ENCODE measurements at places on chromosomes 1 and 21. TPM values are rescaled to one million over a fixed set of nuclear protein-coding genes. Genes with fewer than 3 reads are reported as not detected.

- no peak for DNase-seq
These were observed 243.0 kb downstream of the PBX1 start for GRCh38 chr1:164801791-164802502.

GRCh38 chr1:56477164-56478111, 101.9 kb downstream of the PLPP3 start:
- DNase-seq, result no peak

- DNase-seq, result no peak
These were observed 9.2 kb upstream of the TNNI1 start for GRCh38 chr1:201430776-201431175.

GRCh38 chr1:168466714-168467131, 77.1 kb downstream of the XCL2 start:
- no peak for DNase-seq

GRCh38 chr1:204977318-204977717, 65.7 kb upstream of the CNTN2 start:
- DNase-seq, result no peak

The ADCY10 gene
- not detected for total RNA-seq

The LEFTY2 gene
- total RNA-seq, result not detected

The VWA5B1 gene
- not detected for total RNA-seq

The CASQ2 gene
- not detected for total RNA-seq

All from NCI-H460 (cell line).